ENCODE measurements at places on chromosomes 4 and X.

- no peak for DNase-seq
These were observed 44.2 kb upstream of the CEP135 start for GRCh38 chr4:55904576-55904975.

- DNase-seq: no peak
These were observed 78.0 kb upstream of the CLNK start for GRCh38 chr4:10762561-10762960.

DNA sequence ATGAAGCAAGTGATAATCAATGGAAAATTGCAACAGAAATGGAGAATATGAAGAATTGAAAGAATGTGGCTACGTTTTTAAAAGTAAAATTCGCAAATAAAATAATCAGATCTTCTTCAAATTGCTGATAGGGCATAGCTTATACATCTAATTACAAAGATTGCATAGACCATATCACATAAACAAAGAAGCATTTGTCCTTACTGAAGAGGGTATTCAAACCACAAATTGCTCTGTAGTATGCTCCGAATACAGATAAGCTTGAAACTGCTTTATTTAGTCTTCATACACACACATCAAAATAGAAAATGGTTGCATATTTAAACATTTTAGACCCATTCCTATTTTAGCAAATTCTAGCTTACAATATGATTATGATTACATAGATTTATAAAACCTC, 206.7 kb upstream of the SLIT2 start:
- DNase-seq: no peak

DNA sequence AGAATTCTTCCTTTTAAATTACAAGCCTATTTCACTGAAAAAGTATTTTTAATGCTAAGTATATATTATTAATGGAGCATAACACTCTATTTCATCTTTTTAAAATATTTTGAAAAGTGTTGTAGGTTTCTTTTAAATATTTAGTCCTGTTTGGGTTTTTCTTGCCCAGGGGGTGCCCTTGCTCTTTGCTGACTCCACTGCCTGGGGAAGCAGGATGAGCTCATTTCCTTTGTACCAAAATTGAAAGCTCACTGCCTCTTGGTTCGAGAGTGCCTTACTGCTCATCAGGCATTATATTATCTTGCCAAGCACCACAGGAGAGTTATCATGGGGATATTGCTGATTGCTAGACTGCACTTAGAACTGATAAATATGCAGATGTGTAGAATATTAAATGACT, 819.2 kb downstream of the PCDH18 start:
- no peak for DNase-seq

DNA sequence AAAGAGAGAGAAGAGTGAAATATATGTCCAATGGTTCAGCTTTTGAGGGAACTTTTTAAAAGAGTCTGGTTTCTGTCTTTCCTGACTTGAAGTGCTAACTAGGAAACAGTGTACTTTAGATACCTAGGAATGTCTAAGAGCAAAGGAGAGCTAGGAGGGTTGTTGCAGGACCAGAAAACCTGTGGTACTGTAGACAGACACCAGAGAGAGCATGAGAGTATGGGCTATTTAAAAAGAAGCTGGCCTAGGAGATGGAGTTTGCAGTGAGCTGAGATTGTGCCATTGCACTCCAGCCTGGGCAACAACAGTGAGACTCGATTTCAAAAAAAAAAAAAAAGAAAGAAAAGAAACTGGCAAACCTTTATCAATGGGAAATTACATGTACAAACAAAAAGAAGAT, 223.9 kb downstream of the FAT4 start:
- DNase-seq: no peak

GRCh38 chr4:46390355-46391058, 579 bp upstream of the GABRA2 start:
- no peak for DNase-seq

- no peak for DNase-seq
These were observed 84.3 kb downstream of the GPC4 start for GRCh38 chrX:133330956-133331355.

DNA sequence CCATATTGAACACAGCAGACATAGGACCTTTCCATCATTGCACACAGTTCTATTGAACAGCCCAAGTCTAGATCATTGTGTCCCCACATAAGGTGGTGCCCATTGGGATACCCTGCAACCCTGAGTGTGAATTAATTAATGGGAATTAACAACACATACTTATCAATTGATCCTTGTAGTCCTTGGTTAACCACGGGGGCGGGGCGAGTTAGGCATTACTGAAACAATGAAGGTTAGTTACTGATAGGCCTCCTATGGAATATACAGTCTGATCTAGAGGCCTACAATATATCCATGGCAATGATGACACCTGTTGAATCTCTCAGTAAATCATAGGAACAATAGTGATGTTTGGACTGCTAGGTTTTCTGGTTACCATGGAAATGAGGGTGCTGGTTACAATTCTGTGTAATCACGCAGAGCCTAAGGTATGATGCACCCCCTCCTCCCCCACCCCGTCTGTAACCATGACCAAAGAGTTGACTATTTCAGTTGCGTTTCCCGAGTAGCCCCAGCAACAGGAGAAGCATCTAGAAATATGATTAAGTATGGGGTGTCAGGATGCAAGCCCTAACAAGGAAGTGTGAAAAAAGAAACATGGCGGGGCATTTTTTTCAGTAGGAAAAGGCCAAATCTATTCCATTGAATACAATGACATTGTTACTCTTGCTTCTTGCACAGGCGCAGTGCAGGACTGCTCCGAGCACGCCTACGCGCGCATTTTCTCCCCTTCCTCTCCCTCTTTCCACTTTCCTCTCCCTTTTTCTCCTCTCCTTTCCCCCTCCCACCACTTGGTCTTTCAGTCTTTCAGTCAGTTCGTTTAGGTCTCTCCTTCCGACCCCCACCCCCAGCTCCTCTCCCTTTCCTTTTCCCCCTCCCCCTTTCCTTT, 677 bp upstream of the NONO start:
- no peak for DNase-seq

- no peak for DNase-seq
These were observed 125.9 kb downstream of the FRYL start for GRCh38 chr4:48654015-48654664.

GRCh38 chr4:177444911-177445736, 2.9 kb upstream of the AGA start:
- DNase-seq: no peak

DNA sequence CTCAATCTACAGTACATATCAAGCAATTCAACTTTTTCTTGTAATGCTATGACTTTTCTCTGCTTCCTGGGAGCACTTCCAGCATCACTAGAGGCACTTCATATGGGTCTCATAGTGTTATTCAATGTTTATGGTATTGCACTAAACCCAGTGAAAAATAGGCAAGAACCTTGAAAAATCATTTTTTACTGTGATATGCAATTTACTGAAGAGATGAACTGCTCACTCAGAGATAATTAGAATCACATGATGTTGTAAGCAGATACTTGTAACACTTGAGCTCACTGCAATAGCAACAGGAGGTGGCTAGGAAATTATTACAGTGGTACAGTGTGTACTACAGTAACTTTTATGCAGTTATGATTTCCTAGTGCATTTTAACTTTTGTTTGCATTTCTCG, 93.3 kb downstream of the RASGEF1B start:
- DNase-seq: no peak

GRCh38 chr4:23135792-23136645, 443.3 kb downstream of the GBA3 start:
- no peak for DNase-seq

- DNase-seq: no peak
These were observed 960.5 kb upstream of the IGFBP7 start for GRCh38 chr4:58070726-58071125.

- DNase-seq: no peak
These were observed 1.8 kb downstream of the TBC1D1 start for GRCh38 chr4:37892641-37893040.

DNA sequence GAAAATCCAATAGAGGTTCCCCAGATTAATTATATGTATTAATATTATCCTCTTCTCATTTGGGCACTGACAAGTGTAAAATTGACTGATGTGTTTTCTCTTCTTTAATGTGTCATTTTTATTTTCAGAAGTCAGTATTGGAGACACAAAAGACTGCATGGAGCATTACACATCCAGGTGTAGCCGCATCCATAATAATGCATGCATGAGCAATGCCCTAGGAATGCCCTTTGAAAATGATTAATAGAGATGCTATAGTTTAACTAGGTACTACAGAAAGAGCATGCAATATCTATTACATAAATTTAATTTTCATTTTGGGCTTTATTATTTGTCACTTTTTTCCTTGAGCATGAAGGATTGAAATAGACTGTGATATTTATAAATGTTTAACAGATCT, 509.9 kb downstream of the SPOCK3 start:
- no peak for DNase-seq

GRCh38 chr4:22884157-22884556, 191.4 kb downstream of the GBA3 start:
- no peak for DNase-seq

GRCh38 chrX:29687687-29688086, 527.7 kb upstream of the MAGEB2 start:
- no peak for DNase-seq

DNA sequence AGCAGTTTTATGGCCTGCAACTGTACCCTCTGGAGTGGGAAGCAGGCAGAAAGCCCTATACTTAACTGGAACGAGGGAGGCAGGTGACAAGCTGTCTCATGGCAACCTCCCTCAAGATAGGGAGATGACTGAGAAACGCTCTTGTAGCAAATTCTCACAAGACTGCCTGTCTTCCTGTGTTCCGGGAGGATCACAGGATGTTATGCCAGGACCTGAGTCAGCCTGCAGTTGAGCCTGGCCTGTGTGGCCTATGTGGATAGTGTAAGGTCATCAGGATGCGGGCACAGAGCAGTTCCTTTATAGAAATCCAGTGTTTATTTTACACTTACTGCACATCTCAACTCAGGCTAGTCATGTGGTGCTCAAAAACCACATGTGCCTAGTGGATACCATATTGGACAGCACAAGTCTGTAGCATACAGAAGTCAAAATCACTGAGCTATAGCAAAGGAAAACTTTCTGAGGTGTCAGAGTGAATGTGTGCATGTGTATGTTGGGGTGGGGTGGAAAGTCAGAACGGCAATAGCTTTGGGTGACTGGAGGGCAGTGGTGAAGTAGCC, 25.2 kb downstream of the TAF7L start:
- no peak for DNase-seq

DNA sequence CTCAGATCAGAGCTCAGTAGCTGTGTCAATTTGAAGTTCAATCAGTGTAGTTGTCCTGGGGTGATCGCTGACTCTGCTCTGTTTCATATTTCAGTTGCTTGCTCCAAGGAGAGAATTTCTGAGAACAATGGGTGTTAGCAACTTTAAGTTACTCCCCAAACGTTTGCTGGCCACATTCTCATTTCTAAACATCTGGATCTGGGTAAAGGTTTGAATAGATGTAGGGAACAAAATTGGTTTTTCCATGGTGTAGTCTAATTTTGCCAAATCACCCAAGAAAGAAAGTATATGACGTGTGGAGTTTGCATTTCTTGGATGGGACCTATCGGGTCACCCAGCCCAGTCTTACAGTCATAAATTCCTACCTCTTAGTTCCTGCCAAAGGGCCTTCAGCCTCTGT, 103.7 kb downstream of the AKAP4 start:
- no peak for DNase-seq

DNA sequence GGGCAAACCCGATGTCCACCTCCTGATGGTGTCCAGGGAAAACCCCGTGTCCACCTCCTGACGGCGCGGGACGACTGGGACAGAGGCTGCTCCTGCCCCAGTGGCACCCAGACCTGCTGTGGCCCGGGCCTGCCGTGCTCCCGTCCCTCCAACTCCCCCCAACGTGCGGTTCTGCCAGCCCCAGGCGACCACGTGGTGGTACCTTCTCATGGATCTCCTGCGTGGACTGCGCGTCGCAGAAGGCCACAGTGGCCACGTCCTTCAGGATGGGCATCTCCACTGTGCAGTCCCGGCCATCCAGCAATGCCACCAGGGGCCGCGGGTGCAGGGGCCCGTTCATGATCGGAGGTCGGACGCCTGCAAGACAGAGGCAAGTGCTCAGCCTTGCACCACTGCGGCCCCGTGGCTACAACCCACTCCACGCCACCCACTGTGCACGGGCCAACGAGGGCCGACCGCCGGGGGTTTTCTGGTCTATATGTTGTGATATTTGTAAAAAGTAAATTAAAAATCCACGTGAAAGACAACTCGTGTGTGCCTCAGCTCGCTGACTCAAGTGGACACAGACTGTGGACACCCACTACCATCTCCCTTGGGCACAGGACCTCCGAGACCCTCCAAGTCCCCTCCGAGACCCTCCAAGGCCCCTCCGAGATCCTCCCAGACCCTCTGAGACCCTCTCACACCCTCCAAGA, 10.8 kb downstream of the CTBP1 start:
- no peak for DNase-seq

GRCh38 chrX:25004485-25005032, 11.2 kb downstream of the ARX start:
- DNase-seq: no peak

DNA sequence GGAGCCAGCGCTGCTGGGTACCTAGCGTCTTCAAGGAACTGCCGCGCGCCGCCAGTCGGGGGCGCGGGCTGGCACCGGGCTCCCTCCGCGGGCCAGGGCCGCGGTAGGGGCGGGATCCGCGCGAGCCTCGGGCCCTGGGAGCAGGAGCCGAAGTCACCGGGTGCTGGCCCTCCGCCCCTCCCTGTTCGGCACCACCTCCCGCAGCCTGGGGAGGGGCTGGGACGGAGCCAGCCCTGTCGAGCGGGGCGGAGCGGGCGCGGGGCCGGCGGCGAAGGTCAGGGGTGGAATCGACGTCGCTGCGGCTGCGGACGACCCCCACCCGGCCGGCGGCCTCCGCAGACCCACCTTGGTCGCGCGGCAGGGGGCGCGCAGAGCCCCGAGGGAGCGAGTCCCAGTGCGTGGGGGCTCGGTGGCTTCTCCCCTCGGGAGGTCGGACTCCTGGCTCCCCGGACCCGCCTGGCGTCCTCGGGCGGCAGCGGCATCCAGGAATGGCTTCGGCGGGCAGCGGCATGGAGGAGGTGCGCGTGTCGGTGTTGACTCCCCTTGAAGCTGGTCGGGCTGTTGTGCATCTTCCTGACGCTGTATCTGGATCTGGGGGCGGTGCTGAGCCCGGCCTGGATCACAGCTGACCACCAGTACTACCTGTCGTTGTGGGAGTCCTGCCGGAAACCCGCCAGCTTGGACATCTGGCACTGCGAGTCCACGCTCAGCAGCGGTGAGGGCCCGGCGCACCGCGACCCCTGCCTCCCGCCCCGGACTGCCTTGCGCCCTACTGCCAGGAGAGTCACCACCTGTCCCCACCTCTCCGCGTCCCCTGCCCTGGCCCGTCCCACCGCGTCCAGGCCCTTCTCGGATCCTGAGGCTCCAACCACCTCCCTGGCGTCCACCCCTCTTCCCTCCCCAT, 50.5 kb upstream of the FAM47C start:
- no peak for DNase-seq

DNA sequence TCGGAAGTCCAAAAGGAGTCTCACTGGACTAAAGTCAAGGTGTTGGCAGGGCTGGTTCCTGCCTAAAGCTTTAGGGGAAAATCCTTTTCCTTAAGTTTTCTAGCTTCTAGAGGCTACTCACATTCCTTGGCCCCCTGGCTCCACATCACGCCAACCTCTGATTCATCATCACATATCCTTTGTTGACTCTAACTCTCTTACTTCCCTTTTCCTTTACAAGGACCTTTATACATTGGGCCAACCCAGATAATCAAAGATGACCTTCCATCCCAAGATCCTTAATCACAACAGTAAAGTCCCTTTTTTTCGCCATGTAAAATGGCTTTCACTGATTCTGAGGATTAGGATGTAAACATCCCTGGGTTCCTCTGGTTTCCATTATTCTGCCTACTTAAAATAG, 146.4 kb upstream of the DCAF8L1 start:
- DNase-seq: no peak

Measured in esophagus squamous epithelium (tissue), 5 donors.